T-helper 2 cell treated with Interferon-gamma antibody and Interleukin-4, amounts not matched to agents 100 ng/mL and 5 ng/mL, for 36 hours (primary cell): ENCODE measurements at places on chromosomes 4 and X. TPM values are rescaled to one million over a fixed set of nuclear protein-coding genes. Genes with fewer than 3 reads are reported as not detected.

The TMPRSS11B gene
- total RNA-seq = not detected in 2 replicates

The HSFX2 gene
- 0.52 TPM in 1 of 2 replicates, not detected in the other for total RNA-seq

The NEXMIF gene
- 0.23 and 0.25 TPM in 2 replicates for total RNA-seq

The XAGE2 gene
- not detected in 2 replicates for total RNA-seq

The DOK7 gene
- total RNA-seq = not detected in 2 replicates

The TCEAL4 gene
- total RNA-seq = 3.3 and 3.7 TPM in 2 replicates

The GLRA2 gene
- not detected in 2 replicates for total RNA-seq

The SMARCA5 gene
- 42.7 and 43.9 TPM in 2 replicates for total RNA-seq
